Activated CD4-positive, alpha-beta T cell treated with anti-CD3 and anti-CD28 coated beads, Interleukin-2, amount 10 ng/mL, durations not matched to agents 24 days and 14 days (primary cell): ENCODE measurements at places on chromosomes 2 and 18. TPM values are rescaled to one million over a fixed set of nuclear protein-coding genes. Genes with fewer than 3 reads are reported as not detected.
A peak's percentile ranks its signal among the peaks of the same experiment; 100 is the strongest.

SIX2 gene
- not detected in 2 replicates for total RNA-seq

- no peak for DNase-seq
Measured at GRCh38 chr18:53906681-53907080, 317.8 kb downstream of the MBD2 start.

GRCh38 chr2:9144046-9144445 lies 62.6 kb upstream of the ASAP2 start:
- no peak for DNase-seq

DNA sequence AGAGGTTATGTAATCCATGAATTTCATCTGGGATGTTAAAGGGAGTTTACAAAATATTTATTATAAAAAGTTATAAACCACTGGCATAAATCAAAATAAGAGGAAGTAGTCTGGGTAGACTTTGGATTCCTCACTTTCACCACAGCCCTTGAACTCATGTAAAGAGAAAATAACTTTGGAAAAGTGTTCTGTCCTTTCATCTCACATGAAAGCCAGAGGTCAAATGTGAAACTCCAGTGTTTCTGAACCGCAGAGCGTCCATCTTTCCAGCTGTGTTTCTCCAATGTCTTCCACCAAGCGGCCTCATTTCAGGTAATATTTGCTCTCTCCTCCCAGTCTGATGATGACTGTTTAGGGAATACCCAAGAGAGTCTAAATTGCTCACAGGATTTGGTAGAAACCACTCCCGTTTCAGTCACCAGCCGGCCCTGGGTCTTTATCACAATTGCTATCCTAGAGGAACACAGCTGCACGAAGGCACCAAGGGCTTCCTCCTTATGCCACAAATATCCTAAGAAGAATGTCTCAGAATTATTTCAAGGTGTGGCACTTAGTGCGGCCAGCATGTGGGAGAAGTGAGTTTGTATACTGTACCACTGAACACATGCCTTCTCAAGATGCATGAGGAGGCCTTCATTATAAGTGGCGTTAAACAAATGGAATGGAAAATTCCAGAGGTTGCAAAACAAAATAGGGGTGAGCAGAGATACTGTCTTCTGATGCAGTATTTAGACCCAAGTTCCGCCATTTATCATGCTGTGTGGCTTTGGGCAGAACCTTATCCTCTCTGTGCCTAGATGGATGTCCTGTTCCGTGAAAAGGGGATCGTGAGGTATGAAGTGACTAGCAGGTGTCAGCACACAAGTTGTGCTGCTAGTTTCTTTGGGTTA lies 63.8 kb downstream of the ACTR2 start:
- DNase-seq: no peak

MRO gene
- total RNA-seq: not detected in 2 replicates

PGAP1 gene
- 22.6 and 27.1 TPM in 2 replicates for total RNA-seq

FER1L5 gene
- not detected in 2 replicates for total RNA-seq

DNA sequence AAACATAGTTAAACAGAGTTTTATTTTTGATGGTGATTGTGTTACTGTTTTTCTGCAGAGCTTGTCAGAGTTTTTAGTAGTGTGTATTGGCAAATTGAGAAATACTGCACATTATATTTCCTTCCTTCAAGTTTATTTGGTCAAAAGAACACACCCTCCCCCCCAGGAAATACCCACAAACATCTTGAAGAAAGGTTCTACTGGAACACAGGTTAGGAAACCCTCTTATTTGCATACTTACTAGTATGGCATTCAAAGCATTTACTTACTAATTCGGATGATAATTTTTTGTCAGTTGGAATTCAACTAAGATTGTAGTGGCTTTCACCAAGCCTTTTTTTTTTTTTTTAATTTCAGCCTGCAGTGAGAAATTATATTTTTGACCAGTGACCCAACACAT lies 9.1 kb downstream of the CAB39 start:
- peak; percentile 69 for DNase-seq

- DNase-seq: peak; percentile 58
Measured at GRCh38 chr2:28680657-28681056, 71.0 kb upstream of the PPP1CB start.

MC5R gene
- total RNA-seq: not detected in 2 replicates

GRCh38 chr2:203887677-203888076 lies 20.1 kb downstream of the CTLA4 start:
- no peak for DNase-seq

GRCh38 chr2:236177604-236177966 lies 9.4 kb upstream of the GBX2 start:
- DNase-seq: peak; percentile 72

HRH4 gene
- total RNA-seq: 0.79 and 1.6 TPM in 2 replicates

DNA sequence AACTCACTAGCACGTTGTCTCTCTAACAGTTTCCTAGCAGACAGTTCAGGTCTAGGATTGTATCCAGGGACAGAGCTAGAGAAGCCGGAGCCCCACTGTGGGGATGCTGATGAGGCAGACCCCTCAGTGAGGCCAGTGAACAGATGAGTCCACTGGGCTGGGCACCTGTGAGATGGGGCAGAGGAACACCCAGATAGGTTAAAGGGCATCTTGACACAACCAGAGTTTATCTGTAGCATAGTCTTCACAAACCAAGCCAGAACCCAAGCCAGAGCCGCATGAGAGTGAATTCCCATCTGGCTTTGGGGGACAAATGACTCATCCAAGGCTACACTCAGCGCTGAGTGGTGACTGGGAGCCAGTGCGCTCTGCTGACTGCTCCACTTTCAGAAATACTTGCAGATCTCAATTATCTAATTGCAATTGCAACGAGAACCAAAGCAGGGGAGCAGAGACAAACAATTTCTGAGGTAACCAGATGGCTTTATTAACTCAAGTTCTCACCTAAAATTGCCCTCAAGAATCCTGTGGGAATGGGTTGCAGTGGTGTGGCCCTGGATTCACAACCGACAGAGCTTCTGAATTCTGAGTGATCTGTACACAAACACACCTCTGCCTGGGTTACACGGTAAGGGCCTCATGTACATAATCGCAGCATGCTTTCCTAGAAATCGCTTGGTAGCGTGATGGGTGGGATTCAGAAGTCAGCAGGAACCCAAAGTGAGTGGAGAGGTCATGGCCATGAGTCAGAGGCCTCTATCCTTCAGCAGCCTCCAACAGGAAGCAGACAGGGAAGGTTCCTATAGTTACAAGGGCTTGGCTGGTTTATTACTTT lies 48.7 kb upstream of the MSH2 start:
- DNase-seq: no peak

FHOD3 gene
- not detected in 2 replicates for total RNA-seq

- DNase-seq: no peak
Measured at GRCh38 chr2:98469862-98470544, 25.3 kb downstream of the INPP4A start.

- no peak for DNase-seq
Measured at GRCh38 chr2:144409241-144409640, 110.7 kb downstream of the ZEB2 start.

DNA sequence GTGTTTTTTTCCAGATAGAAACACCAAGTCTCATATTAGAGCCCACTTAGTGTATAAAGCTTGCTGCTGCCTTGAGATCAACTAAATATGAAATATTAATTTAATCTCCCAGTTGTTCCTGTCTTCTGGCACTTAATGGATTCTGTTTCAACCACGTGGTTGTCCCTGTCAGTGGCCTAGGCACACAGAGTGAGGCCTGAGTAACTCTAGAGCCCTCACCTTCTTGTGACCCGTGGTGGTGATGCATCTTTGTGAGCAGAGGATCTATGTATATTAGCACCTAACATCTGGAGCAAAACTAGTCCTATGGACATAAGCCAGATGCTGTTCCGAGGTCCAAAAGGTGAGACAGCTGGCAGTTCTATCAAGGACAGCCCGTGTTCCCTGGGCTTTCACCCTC lies 74.8 kb downstream of the FEZ2 start:
- no peak for DNase-seq

DNA sequence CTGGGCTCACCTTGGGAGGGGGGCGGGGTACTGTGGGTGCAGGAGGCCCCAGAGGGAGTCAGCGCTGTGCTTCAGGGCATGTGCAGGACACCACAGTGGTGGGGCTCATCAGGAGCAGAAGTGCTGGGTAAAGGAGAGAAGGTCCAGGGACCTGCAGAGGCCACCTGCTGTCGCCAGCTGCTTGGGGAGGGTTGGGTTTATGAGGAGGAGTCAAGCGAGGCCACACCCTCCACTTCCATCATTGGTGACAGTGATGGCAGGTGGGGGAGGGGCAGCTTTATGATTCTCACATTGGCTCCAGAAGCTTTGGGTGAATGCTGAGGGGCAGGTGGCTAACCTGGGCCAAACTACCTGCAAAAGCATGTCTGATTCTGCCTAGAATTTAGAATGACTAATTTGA lies 392.6 kb downstream of the HRH4 start:
- no peak for DNase-seq

CNGA3 gene
- total RNA-seq: not detected in 2 replicates

DNA sequence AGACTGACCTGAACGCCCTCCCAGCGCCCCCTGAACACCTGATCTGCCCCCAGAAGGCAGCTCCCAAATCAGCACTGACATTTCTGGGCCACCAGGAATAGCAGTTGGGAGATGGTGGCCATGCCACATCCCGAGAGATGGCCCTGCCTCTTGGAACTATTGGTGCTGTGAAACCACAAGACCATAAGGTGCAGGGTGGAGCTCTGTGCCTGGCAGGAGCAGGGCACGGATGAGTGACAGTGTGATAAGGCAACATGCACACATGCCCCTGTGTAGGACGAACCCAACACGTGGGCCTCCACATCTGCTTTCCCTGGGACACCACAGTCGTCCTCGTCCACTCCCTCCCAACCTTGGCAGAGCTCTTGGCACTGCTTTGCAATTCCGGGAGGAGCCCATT lies 26.9 kb downstream of the ANO7 start:
- DNase-seq: no peak

GRCh38 chr18:13608791-13609532 lies 117.4 kb downstream of the FAM210A start:
- DNase-seq: peak; percentile 74

SCN2A gene
- not detected in 2 replicates for total RNA-seq

DNER gene
- total RNA-seq: not detected in 2 replicates

DNA sequence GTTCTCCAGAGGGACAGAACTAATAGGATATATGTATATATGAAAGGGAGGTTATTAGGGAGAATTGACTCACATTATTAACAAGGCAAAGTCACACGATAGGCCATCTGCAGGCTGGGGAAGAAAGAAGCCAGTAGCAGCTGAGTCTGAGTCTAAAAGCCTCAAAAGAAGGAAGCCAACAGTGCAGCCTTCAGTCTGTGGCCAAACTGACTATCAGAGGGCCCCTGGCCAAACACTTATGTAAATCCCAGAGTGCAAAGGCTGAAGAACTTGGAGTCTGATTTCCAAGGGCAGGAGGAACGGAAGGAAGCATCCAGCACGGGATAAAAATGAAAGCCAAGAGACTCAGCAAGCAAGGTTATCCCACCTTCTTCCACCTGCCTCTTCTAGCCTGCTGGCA lies 108.0 kb upstream of the LDLRAD4 start:
- DNase-seq: no peak

CCBE1 gene
- total RNA-seq: not detected in 2 replicates
